ENCODE measurements at places on chromosomes 13 and 19.

GRCh38 chr13:25493931-25494640, 122.3 kb downstream of the ATP8A2 start:
- DNase-seq, result no peak

DNA sequence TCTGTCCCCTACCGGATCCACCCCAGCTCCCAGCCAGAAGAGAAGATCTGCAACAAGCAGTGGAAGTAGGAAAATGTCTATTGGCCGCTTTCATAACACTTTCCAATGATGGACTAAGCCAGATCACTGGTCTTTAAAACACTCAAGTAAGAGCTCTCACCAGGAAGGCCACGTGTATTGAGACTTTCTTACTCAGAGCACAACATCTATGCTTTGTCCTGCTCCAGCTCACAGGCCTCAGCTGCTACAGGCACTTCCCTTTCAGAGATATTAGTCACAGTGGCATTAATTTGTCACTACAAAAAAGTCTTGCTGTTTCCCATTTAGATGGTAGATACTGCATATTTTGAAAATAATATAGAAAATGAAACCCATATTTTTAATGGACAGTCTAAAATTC, 164.2 kb downstream of the ABCC4 start:
- DNase-seq, result peak; percentile 53

- DNase-seq, result no peak
Measured at GRCh38 chr19:2811735-2812413, 7.8 kb upstream of the ZNF554 start.

GRCh38 chr19:3573162-3573857, 566 bp downstream of the HMG20B start:
- peak; percentile 57 for DNase-seq

- no peak for DNase-seq
Measured at GRCh38 chr19:9835507-9835949, 410 bp downstream of the PIN1 start.

DNA sequence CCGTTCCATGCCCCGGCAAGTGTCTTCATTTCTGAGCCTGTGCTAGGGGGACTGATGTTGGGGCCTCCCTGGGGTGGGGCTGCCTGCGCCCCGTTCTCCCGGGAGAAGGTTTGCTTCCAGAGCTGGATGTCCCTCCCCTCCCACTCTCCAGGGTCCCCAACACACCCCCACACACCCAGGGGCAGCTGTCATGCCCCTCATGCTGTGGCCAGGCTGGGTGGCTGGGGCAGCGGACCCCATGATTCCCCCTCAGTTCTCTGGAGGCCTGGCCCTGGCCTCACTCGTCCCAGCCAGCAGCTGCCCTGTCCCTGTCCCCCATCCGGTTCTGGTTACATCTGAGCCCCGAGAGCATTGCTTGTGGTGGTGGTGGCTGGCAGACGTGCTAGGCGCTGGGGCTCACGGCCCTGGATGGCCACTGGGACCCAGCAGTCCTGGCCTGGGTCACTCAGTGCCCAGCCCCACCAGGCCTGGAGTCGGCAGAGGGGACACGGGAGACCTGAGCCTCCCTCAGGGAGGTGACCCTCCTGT, 184.8 kb downstream of the KDM4B start:
- no peak for DNase-seq

DNA sequence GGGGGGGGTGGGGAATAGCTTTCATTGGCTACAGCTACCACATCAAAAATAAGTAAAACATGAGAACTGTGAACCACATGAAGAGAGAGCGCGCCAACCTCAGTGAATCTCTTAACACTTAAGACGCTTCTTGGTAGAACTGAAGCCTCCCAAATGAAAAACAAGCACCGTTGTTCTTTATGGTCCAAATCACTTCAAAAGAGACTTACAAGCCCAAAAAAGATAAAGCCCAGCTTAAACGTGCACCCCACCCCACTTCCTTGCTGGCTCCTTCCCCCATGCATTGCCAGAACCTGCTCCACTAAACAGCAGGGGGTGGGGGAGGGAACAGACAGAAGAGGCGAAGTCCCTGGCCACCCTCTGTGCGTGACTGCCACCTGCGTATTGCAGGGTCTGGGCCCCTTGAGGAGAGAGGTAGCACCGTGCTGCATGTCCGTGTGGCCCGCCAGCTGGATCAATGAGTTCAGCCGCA, 479.1 kb downstream of the FOXO1 start:
- no peak for DNase-seq

GRCh38 chr19:46210669-46211068, 18.9 kb upstream of the IGFL1 start:
- DNase-seq, result no peak

DNA sequence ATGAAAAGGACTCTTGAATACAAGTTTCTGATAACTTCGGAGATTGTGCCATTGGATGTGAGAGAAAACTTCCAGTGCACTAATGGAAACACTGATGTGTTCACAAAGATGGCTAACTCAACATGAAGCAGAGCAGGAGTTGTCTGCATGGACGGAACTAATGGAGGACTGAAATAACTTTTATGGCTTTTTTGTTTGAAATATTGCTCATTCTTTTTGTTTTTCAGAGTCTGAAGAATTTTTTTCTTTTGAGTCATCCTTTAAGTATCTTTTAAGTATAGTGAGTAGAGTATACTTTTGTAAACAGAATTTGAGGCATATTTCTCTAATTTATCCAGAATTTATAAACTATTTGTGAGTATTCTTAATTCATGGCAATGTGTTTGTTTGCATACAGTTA, 25.7 kb downstream of the CRYL1 start:
- no peak for DNase-seq

- no peak for DNase-seq
Measured at GRCh38 chr13:97538203-97538602, 104.2 kb downstream of the RAP2A start.

DNA sequence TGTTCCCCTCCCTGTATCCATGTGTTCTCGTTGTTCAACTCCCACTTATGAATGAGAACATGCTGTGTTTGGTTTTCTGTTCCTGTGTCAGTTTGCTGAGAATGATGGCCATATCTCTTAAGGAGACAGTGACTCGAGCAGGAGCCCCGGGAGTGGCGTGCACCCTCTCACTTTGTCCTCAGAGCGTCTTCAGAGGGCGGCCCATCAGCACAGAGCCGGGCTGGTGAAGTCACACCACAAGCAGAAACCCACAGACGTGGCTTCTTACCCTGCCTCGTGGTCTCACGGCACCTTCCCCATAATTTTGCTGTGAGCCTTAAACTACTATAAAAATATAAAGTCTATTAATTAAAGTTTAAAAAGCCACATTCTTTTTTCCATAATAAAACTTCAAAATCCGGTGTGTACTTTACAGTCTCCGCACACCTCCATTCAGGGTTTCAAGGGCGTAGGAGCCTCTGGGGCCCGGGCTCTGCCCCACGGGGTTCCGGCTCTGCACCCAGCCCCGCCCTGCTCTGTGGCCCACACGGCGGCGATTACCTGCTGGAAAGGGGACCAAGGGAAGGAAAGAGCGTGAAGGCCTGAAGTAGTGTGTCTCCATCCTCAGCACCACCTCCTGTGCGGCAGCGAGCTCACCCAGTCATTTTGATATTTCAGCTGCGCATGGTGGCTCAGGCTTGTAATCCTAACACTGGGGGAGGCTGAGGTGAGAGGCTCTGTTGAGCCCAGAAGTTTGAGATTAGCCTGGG, 101.3 kb upstream of the SOX1 start:
- DNase-seq, result no peak

- DNase-seq, result no peak
Measured at GRCh38 chr13:68551701-68552522, 1321.8 kb upstream of the PCDH9 start.

- DNase-seq, result no peak
Measured at GRCh38 chr19:32082028-32082427, 263.4 kb upstream of the ZNF507 start.

- no peak for DNase-seq
Measured at GRCh38 chr13:107421951-107422350, 793.4 kb downstream of the LIG4 start.

- DNase-seq, result no peak
Measured at GRCh38 chr19:55621205-55621672, 3.1 kb downstream of the ZNF784 start.

Measured in hematopoietic multipotent progenitor cell treated with erythropoietin and hydrocortisone succinate and interleukin-3 and kit ligand, for 4 days (in vitro differentiated cells).